Occipital lobe (tissue), 3 donors: ENCODE measurements at places on chromosomes 11 and 22. TPM values are rescaled to one million over a fixed set of nuclear protein-coding genes. Genes with fewer than 3 reads are reported as not detected.

- no peak for DNase-seq
Observed at GRCh38 chr22:47160781-47161520, 398.5 kb downstream of the TBC1D22A start.

GRCh38 chr11:47714554-47715081, 551 bp downstream of the AGBL2 start:
- DNase-seq, result no peak

- DNase-seq, result no peak
Observed at GRCh38 chr11:45945397-45945999, 23.0 kb downstream of the LARGE2 start.

- no peak for DNase-seq
Observed at GRCh38 chr11:37264783-37265182, 666.7 kb upstream of the RAG2 start.

The GDPD4 gene
- total RNA-seq, result not detected

The EIF3L gene
- total RNA-seq, result 702 TPM

The CECR2 gene
- total RNA-seq, result 4.4 TPM
